Activated T-helper 17 cell treated with anti-CD3 and anti-CD28 coated beads, Interleukin-2, amount 50 U/mL, for 72 hours (primary cell): ENCODE measurements at places on chromosomes 4 and X. TPM values are rescaled to one million over a fixed set of nuclear protein-coding genes. Genes with fewer than 3 reads are reported as not detected.

CYP4V2 gene
- 1.9 TPM for total RNA-seq

SPANXA2 gene
- not detected for total RNA-seq

WFS1 gene
- total RNA-seq = 2.6 TPM

DNA sequence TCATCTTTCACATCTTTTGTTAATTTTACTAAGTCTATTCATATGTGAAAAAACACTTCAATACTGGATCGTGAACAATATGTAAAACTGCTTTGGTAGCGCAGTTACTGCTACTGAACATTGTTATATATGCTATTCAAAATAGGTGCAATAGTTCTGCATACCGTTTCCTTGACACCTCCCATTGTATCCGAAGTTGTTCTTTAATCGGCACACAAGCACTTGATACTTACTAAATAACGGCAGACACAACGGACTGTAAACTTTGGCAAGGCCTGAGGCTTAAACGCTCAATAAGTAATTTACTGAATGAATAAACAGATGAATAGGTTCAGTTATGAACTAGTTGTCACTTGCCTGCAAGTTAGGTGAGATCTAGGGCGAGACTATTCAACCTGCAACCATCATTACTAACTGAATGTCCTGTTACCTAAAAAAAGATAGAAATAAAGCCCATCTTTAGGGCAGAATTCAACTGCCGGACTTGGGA, 620 bp downstream of the ANAPC10 start:
- ATAC-seq = peak; percentile 2
- no peaks in the 10 kb centered on the region for H3K27me3 ChIP-seq
- H3K36me3 ChIP-seq = peaks cover 59% of the 10 kb centered on the region
- peak overlapping the region; percentile 97 for H3K27ac ChIP-seq

GRCh38 chrX:130167040-130167439, 1.4 kb upstream of the AIFM1 start:
- no peak for ATAC-seq
- peaks cover 9% of the 10 kb centered on the region for H3K36me3 ChIP-seq
- peak overlapping the region; percentile 92 for H3K27ac ChIP-seq
- H3K4me1 ChIP-seq = peaks cover 7% of the 10 kb centered on the region
- no peaks in the 10 kb centered on the region for H3K27me3 ChIP-seq

- no peaks in the 10 kb centered on the region for H3K4me1 ChIP-seq
- no peaks in the 10 kb centered on the region for H3K27me3 ChIP-seq
- H3K36me3 ChIP-seq = no peaks in the 10 kb centered on the region
- no peak overlapping the region for H3K4me3 ChIP-seq
These were observed 259.8 kb downstream of the KCNIP4 start for GRCh38 chr4:21688596-21689265.

DDX53 gene
- not detected for total RNA-seq

DNA sequence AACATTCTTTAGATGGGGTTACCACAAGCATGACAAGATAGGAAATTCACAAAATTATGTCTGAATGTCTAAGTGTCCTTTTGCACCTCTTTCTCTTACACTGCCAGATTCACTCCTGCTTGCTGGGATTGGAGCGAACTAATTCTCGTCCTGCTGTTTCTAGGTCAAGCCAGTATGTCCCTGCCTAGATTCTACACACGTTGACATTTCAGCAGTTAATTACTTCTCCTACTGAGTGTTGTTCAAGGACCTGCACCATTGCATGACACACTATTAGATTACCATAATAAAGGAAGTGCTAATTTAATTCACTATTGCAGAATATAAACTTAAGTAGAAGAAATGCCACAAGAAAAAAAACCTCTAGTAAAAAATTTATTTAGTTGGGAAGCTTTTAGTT, 1911.7 kb downstream of the PCDH7 start:
- no peaks in the 10 kb centered on the region for H3K27me3 ChIP-seq
- no peaks in the 10 kb centered on the region for H3K4me1 ChIP-seq
- H3K27ac ChIP-seq = no peak overlapping the region
- no peak overlapping the region for H3K4me3 ChIP-seq
- ATAC-seq = no peak
- no peaks in the 10 kb centered on the region for H3K36me3 ChIP-seq

CYP2U1 gene
- 0.90 TPM for total RNA-seq

GRCh38 chr4:3336382-3337356, 43.8 kb downstream of the RGS12 start:
- ATAC-seq = no peak
- H3K4me3 ChIP-seq = no peak overlapping the region
- H3K27me3 ChIP-seq = no peaks in the 10 kb centered on the region
- no peaks in the 10 kb centered on the region for H3K4me1 ChIP-seq

DNA sequence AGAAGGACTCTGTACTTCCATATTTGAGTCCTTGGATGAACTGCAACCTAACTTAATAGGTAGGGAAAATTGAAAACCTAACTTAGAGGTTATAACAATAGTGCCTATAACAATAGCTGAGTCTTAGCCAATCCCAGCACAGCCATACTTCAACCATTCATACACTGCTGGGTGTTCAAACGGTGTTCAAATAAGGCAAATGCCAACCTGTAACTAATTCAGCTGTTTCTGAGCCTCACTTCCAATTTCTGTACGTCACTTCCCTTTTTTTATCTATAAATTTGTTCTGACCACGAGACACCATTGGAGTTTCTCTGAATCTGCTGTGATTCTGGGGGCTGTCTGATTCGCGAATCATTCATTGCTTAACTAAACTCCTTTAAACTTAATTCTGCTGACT, 9.6 kb upstream of the GRSF1 start:
- no peaks in the 10 kb centered on the region for H3K27me3 ChIP-seq
- peaks cover 3% of the 10 kb centered on the region for H3K4me1 ChIP-seq
- ATAC-seq = no peak
- H3K4me3 ChIP-seq = no peak overlapping the region
- H3K36me3 ChIP-seq = no peaks in the 10 kb centered on the region
- no peak overlapping the region for H3K27ac ChIP-seq

- no peaks in the 10 kb centered on the region for H3K27me3 ChIP-seq
- no peak for ATAC-seq
- peaks cover 50% of the 10 kb centered on the region for H3K4me1 ChIP-seq
- peaks cover 62% of the 10 kb centered on the region for H3K36me3 ChIP-seq
- peak overlapping the region; percentile 1 for H3K27ac ChIP-seq
- H3K4me3 ChIP-seq = no peak overlapping the region
These were observed 41.3 kb downstream of the TMEM131L start for GRCh38 chr4:153507310-153508073.

GRCh38 chr4:151644622-151645021, 116.2 kb downstream of the GATB start:
- H3K27me3 ChIP-seq = no peaks in the 10 kb centered on the region
- H3K4me3 ChIP-seq = no peak overlapping the region
- H3K27ac ChIP-seq = no peak overlapping the region
- H3K36me3 ChIP-seq = no peaks in the 10 kb centered on the region
- no peaks in the 10 kb centered on the region for H3K4me1 ChIP-seq

SLIT2 gene
- not detected for total RNA-seq
